NCI-H460 (cell line): ENCODE measurements at places on chromosomes 7 and 10. TPM values are rescaled to one million over a fixed set of nuclear protein-coding genes. Genes with fewer than 3 reads are reported as not detected.

The SPDYE5 gene
- total RNA-seq, result 0.10 TPM in 1 of 2 replicates, not detected in the other

The LIPA gene
- 67.7 and 70.7 TPM in 2 replicates for total RNA-seq

The NPSR1 gene
- 0.29 TPM in 1 of 2 replicates, not detected in the other for total RNA-seq

The IDI2 gene
- total RNA-seq, result not detected in 2 replicates

The LIPN gene
- total RNA-seq, result not detected in 2 replicates

The PIK3AP1 gene
- 0.47 and 1.3 TPM in 2 replicates for total RNA-seq

The DNAH11 gene
- 0.22 and 0.40 TPM in 2 replicates for total RNA-seq
